ENCODE measurements at places on chromosomes 5 and 9. TPM values are rescaled to one million over a fixed set of nuclear protein-coding genes. Genes with fewer than 3 reads are reported as not detected.
A peak's percentile ranks its signal among the peaks of the same experiment; 100 is the strongest.

Gene DMGDH
- total RNA-seq, result 0.93 TPM

Gene TIGD6
- 2.7 TPM for total RNA-seq

Gene GFPT2
- total RNA-seq, result 0.22 TPM

Gene PCDHB11
- not detected for total RNA-seq

Gene RMI1
- 19.2 TPM for total RNA-seq

Gene CCL27
- not detected for total RNA-seq

DNA sequence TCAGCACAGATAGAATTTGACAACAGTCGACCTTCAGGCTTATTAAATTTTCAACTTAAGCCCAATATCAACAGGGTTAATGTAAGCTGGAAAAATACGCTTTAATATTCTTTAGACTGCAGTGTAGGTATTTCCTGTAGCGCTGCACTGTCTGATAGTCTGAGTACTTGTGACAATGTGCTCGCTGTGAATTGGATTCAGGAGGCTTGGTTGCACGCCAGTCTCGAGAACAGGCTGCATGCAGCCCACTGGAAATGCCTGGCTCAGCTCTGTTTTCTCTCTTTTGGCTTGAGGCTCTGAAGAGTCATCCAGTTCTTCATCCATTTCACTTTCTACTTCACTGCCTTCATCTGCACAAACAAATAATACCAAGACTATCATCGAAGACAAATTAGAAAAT, 300.9 kb downstream of the RFX3 start:
- DNase-seq, result no peak

DNA sequence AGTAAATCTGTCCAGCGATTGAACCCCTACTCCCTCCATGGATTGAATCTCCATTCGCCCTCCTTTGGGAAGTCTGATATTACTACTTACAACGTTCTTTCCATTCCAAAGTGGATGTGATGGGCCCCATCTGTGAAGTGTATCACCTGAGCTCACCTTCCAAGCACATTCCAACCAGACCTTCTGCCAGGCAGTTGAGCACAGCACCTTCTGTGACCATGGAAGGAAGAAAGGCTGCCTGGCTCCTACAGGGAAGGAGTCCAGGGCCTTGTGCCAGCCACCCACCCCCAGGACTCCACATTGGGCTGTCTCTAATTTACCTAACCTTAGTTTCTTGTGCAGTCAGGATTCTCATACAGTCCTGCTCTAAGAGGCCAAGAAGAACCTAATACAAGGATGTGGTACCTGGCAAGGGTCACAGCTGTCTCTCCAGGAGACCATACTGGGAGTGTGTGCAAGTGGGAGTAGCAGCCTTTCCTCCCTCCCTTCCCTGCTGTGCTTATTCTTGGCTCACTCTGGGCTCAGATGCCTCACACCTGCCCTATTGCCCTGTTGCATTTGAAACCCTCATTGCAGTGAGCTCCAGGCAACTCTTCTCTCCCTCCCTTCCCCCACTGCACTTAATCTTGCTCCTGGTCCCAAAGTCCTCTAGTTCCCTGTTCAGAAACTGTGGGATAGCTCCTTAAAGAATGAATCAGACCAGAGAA, 116.1 kb downstream of the NRG2 start:
- DNase-seq, result no peak

GRCh38 chr5:116778651-116779280, 204.1 kb upstream of the SEMA6A start:
- no peak for DNase-seq

DNA sequence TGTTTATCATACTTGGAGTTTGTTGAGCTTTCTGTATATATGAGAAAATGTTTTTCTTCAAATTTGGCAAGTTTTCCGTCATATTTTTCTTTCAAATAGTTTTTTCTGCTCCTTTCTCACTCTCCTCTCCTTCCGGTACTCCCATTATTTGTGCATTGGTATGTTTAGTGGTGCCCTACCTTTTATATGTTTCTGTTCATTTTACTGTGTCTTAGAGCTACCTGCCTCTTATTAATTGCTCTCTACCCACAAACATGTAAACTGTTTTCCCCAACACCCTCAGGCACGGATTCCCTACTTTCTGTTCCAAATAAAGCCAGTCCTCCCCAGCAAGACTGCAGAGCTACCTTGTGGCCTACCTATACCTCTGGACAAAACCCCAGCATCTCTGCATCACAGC, 60.6 kb upstream of the S1PR3 start:
- DNase-seq, result no peak

DNA sequence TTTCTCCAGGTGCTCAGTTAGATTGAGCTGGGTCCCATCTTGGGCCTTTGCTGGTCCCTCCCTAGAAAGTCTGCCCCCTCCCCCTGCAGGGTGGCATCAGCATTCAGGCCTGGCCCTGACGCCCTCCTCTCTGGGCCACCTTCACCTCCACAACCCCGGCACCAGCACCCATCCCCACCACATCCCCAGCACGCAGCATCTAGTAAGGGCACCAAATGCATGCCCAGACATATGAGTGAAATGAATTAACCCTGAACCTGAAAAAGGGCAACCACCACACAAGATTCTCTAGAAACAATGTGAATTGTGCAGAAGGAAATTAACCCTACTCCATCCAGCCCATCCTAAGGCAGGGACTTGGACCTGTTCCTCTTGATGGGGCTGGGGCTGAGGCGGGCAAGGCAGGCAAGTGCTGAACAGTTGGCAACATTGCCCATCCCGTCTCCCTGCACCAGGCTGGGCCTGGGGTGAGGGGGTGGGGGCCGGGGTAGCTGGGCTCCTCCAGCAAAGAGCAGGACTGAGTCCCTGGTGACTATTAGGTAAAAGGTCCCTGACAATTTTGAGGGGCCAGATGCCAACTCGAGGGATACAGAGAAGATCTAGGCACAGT, 125.9 kb downstream of the KCNIP1 start:
- no peak for DNase-seq

DNA sequence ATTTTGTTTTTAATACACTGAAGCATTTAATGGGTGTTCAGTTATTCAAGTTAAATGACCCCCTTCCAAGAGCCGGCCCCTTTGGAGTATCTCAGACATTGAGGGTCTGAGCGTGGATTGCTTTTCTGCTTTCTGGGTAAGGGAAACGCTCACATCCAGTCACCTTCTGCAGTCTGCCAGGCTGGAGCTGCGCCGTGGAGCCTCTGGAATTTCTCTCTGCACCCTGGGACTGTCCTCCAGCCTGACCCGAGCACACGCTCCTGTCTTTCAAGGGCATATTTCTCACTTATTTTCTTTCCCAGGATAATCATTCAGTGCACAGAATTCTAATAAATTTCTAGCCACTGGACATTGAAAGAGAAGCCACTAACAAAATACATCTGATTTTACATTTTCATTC, 13.4 kb downstream of the FAM240B start:
- no peak for DNase-seq

DNA sequence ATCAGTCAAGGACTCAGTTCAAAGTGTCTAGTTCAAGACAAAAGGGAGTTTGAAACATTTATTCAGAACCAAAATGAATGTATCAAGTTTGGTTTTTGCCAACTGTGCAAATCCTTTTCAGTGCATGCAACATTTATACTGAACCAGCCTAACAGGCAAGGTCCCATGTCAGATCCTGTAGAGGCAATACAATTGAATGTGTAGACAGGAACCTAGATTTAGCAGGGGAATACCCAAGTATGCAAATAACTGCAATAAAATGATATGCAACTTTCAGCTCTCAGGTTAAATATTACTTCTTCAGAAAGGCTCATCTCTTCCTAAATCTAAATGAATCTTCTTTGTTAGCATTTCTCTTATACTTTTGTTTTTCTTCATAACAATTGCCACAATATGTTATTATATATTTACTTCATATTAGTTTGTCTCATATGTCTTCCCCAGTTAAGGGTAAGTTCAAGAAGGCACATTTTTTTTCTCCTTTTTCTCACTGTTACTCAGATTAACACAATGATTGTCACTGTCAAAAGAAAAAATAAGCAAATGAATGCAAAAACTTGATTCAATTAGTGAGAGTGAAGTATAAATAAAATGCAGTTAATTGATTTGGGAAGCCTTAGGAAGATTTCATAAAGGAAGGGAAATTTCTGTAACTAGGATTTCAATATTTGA, 163.9 kb upstream of the RASA1 start:
- no peak for DNase-seq

DNA sequence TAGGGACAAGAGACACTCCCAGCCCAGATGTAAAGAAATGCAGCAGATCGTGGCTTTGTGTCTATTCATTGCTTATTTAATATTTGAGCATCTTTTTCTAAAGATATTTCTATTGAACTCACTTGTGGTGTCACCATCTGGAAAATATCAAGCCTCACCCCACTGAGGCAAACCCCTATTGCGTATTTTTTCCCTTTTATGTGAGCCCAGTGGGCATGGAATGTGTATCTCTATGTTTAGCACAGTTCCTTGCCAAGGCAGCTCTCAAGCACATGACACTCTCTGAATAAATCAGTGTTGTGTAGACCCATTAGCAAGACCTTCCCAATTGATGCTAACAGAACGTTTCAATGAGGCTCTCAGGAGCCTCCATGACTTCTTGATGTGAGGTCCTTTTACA, 81.6 kb downstream of the TMEM174 start:
- DNase-seq, result no peak

DNA sequence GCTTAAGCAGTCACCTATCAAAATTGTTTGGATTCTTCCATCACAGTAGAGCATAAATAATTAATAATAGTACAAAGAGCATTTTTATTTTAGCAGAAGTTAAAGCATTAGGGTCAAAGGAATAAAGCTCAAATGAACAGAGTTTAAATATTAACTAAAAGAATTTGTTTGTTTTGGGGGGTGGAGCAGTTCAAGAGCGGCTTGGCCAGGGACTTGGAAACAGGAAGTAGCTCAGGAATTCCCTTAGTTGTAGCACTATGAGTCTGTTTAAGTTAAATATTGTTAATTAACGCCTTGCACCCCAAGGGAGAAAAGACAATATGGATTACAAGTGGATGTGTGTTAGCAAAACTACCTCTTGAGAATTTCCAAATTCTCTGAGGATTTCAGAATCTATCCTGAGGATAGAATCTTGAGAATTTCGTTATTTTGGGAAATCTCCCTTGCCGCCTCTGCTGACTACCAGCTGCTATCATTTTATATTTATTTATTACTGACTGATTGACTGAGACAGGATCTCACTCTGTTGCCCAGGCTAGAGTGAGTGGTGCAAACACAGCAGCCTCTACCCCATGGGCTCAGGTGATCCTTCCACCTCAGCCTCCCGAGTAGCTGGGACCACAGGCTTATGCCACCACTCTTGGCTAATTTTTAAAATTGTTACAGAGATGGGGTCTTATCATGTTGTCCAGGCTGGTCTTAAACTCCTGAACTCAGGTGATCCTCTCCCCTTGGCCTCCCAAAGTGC, 96.7 kb upstream of the CHD1 start:
- no peak for DNase-seq

GRCh38 chr5:10695055-10695649, 65.9 kb downstream of the DAP start:
- peak; percentile 56 for DNase-seq

GRCh38 chr5:134131165-134131564, 16.7 kb downstream of the TCF7 start:
- no peak for DNase-seq

- peak; percentile 70 for DNase-seq
Observed at GRCh38 chr5:150780187-150780692, 1.7 kb downstream of the SMIM3 start.

DNA sequence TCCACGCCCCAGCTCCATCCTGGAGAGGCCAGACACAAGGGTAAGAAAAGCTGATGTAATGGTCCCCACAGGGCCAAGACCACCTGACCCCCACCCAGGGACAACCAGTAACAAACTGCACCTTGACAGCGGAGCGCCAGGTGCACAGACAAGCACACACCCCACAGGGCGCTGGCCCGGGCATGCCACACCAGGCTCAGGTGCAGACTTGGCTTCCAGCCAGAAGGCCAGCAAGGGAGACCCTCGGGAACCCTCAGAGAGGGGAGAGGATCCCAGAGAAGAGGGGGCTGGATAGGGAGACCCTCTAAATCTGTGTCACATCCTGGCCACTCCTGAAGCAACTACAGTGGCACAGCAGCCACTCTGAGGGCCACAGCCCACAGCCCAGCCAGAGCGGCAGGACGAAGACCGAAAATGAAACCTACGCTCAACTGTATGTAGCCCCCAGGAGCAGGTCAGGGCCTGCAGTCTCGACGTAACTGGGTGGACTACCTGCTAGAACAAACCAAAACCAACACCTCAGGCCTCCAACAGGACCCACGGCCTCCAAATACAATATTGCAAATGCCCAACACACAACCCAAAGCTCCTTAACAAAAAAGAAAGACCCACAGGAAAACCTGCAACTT, 18.5 kb downstream of the CAMSAP1 start:
- no peak for DNase-seq

DNA sequence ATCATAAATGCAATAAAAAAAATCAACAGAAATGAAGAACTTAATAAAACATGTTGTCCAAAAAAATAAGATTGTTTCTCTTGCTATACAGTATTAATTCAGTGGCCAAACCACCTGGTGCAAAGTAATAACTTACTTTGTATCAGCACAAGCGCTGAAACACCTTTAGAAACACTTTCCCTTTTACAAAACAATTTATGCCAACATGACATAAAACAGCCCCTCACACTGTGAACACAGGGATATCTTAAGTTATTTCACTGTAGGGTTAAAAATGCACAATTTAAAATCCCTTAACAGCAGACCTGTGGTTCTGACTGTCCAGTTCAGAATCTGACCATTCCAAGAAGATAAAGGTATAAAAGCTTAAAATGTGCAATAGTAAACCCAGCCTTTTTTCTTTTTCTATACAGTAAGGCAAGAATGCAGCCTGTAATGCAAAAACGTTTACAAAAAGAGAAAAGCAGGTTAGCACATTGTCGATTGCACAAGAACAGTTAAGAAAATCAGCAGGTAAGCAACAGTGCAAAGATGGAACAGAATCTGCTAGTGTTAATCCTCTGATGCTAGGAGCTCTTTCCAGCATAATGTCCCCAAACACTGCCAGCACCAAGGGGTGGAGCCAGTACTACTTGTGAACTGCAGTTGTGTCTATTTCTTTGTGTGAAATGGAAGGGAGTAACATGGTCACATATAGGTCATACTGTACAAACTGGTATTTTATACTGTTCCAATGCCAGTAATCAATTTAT, 21.6 kb downstream of the RAB14 start:
- no peak for DNase-seq

GRCh38 chr9:78856144-78856543, 559.2 kb downstream of the PSAT1 start:
- DNase-seq, result no peak

DNA sequence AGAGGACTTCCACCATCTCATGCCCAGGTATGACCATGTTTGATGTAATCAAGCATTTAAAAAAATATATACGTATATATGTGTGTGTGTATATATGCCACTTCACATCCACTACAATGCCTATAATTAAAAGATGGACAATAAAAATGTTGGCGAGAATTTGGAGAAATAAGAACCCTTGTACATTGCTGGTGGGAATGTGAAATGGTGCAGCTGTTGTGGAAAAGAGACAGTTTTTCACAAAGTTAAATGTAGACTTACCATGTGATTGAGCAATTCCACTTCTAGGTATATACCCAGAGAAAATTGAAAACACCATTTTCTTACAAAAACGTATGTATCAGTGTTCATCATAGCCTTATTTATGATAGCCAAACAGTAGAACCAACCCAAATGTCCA, 229.2 kb upstream of the WWC1 start:
- DNase-seq, result no peak

- no peak for DNase-seq
Observed at GRCh38 chr5:5950658-5951057, 427.7 kb downstream of the MED10 start.

GRCh38 chr5:168528521-168529373, at the start of gene FBLL1:
TSS of gene FBLL1 (plus strand) at chr5:168529305. CDS start at chr5:168529505, 200 bp downstream.
- peak; percentile 51 for DNase-seq

- DNase-seq, result peak; percentile 92
Observed at GRCh38 chr9:126805554-126806262, 868 bp downstream of the ZBTB43 start.

Data from activated naive CD4-positive, alpha-beta T cell treated with anti-CD3 and anti-CD28 coated beads for 36 hours (primary cell).